CD8-positive, alpha-beta memory T cell (primary cell): ENCODE measurements at places on chromosomes 3 and 15.

DNA sequence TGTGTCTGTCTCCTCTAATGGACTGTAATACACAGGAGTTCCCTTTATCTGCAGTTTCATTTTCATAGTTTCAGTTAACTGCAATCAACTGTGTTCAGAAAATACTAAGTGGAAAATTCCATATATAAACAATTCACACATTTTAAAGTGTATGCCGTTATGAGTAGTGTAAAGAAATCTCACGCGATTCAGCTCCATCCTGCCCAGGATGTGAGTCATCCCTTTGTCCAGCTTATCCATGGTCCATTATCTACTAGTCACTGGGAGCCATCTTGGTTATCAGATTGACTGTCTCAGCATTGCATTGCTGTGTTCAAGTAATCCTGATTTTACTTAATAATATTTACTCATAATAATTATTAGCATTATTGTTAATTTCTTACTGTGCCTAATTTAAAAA lies 14.5 kb downstream of the ZPLD1 start:
- H3K36me3 ChIP-seq, result no peaks in the 10 kb centered on the region
- no peaks in the 10 kb centered on the region for H3K4me1 ChIP-seq
- no peak for DNase-seq
- no peaks in the 10 kb centered on the region for H3K27me3 ChIP-seq
- no peak overlapping the region for H3K4me3 ChIP-seq

- no peak overlapping the region for H3K27ac ChIP-seq
- H3K27me3 ChIP-seq, result no peaks in the 10 kb centered on the region
- H3K4me1 ChIP-seq, result no peaks in the 10 kb centered on the region
- DNase-seq, result no peak
Observed at GRCh38 chr15:55960946-55961345, 32.5 kb downstream of the NEDD4 start.

DNA sequence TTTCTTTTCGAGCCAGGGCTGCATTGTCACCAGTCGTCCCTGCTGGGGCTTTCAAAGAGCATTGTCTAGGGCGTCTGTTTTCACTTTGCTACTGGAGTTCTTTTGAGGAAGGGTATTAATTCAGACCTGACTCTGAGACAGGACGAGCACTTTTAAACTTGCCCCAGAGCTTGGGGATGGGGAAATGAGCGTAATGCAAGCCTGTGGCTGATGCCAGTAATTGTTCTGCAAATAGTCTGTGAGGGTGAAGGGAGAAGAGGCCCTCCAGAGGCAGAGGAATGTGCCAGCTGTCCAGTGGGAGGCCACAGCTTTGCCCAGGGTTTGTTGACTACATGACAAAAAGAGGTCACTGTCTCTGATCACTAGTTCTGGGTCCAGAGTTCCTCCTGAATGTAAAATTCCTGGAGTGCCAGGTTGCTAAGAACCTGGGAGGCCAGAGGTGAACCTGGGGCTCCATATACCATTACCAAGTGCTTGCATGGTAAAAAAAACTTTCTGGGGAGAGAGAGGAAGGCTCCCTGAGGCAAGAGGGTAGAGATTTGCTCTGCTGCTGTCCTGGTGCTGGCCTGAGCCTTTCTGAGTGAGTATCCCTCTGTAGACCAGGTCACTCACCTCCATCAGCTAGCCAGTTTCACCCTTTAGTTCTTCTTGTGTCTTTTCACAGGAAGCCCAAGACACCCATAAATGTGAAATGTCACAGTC lies 14.8 kb downstream of the EEFSEC start:
- H3K27ac ChIP-seq, result no peak overlapping the region
- no peaks in the 10 kb centered on the region for H3K27me3 ChIP-seq
- H3K4me3 ChIP-seq, result no peak overlapping the region
- no peaks in the 10 kb centered on the region for H3K36me3 ChIP-seq

GRCh38 chr15:39512643-39513042 lies 68.2 kb upstream of the THBS1 start:
- no peak overlapping the region for H3K27ac ChIP-seq
- H3K36me3 ChIP-seq, result no peaks in the 10 kb centered on the region
- H3K4me1 ChIP-seq, result no peaks in the 10 kb centered on the region
- no peak for DNase-seq
- H3K27me3 ChIP-seq, result peaks cover 4% of the 10 kb centered on the region
- H3K4me3 ChIP-seq, result no peak overlapping the region

GRCh38 chr3:25027650-25028049 lies 400.4 kb upstream of the RARB start:
- H3K4me3 ChIP-seq, result no peak overlapping the region
- no peaks in the 10 kb centered on the region for H3K4me1 ChIP-seq
- no peaks in the 10 kb centered on the region for H3K27me3 ChIP-seq
- DNase-seq, result no peak

DNA sequence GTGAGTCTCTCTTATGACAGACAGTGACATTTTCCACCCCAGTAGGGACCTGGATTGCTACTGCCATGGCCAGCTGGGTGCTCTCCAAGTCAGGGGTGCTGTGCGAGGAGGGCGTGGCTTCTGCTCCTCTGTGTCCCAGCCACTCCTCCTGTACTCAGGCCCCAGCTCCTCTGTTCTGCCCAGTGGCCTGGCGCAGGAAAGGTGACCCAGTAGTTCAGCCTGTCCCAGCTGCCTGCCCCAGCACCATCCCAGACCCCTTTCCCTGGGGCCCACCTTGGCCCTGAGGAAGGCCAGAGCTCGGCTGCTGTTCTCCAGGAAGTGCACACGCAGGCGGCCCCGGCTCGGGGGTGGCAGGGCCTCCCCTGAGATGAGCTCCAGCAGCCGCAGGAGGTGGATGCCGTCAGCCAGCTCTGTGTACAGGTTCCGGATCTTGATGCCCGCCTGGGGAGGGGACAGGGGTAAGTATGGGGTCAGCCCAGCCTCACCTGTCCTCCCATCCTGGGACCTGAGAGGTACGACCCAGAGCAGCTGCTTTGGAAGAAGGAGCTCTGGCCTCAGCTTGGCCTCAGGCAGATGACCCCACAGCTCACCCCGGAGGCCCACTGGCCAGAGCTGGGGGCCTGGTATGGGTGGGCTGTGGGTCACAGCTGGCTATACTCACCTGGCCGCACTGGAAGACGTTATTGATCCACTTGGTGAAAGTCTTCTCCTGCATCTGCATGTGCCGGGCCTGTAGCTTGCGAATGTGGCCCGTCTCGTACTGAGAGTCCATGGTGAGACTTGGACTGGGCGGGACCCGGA lies 1.0 kb downstream of the SPTBN5 start:
- no peaks in the 10 kb centered on the region for H3K27me3 ChIP-seq
- peaks cover 53% of the 10 kb centered on the region for H3K4me1 ChIP-seq

GRCh38 chr15:72168808-72169190 lies 28.8 kb downstream of the GRAMD2A start:
- DNase-seq, result no peak
- no peaks in the 10 kb centered on the region for H3K36me3 ChIP-seq
- no peaks in the 10 kb centered on the region for H3K4me1 ChIP-seq

DNA sequence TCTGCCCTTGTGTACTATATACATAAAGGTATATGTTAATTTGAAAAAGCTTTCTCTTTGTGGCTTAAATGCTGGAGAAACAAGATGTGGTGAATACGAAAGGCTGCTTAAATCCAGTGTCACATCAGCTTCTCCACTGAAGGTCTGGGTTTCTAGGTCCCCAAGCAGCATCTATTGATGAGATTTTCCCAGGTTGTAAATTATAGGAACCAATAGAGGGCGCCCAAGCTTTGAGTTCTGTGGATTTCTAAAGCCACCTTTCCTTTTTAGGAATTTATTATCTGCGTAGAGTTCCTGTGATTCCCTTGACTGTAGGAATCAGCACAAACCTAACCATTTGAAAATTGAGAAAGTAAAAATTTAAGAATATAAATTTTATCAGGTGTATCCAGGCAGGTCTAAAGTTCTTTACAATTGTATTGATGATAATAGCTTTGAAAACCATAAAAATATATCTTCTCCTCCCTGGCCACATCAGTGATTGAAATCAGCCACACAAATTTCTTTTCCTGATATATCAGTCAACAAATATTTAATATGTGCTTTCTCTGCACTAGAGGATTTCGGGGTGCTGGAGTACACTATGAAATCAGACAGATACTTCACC lies 88.3 kb upstream of the ADAMTSL3 start:
- no peaks in the 10 kb centered on the region for H3K36me3 ChIP-seq
- no peak overlapping the region for H3K4me3 ChIP-seq
- no peak for DNase-seq

GRCh38 chr3:67524046-67524445 lies 130.4 kb downstream of the SUCLG2 start:
- H3K4me1 ChIP-seq, result no peaks in the 10 kb centered on the region
- H3K4me3 ChIP-seq, result no peak overlapping the region
- DNase-seq, result no peak
- H3K27ac ChIP-seq, result no peak overlapping the region
- H3K36me3 ChIP-seq, result peaks cover 10% of the 10 kb centered on the region

- no peak overlapping the region for H3K27ac ChIP-seq
- DNase-seq, result no peak
- no peaks in the 10 kb centered on the region for H3K36me3 ChIP-seq
- H3K27me3 ChIP-seq, result no peaks in the 10 kb centered on the region
Observed at GRCh38 chr3:105490045-105490444, 123.3 kb downstream of the ALCAM start.

DNA sequence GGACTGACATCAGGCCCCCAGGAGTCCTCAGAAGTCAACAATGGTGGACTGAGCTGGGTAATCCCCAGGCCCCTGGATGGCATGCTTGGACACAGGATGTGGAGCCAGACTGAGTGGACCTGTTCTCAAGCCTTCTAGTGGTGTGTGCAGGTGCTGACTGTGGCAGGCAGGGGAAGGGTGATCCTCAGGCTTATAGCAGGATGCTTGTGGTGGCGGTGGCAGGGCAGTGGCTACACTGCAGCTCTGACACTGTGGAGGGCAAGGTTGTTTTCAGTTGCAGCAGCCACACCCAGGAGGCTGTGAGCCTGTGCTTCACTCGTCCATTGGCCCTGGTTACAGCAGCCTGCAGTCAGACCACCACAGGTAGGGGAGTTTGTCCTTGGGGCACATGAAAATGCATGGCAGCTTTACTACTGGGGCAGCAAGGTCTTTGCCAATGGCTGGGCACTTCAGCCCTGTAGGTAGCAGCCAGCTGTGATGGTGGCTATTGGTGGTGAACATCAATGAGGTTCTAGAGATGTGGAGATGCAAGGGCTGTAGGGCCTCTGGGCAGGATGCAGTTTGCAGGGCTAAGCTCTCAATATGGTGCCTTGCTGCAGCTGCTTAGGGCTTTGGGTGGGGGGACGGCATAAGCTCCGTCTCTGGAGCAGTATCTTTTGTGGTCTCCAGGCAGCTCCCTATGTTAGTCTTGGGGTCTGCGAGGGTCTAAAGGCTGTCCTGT lies 17.5 kb upstream of the MYO5A start:
- H3K36me3 ChIP-seq, result peaks cover 18% of the 10 kb centered on the region
- no peaks in the 10 kb centered on the region for H3K27me3 ChIP-seq
- no peaks in the 10 kb centered on the region for H3K4me1 ChIP-seq
- no peak overlapping the region for H3K4me3 ChIP-seq

- H3K27me3 ChIP-seq, result no peaks in the 10 kb centered on the region
- H3K4me3 ChIP-seq, result no peak overlapping the region
- no peaks in the 10 kb centered on the region for H3K4me1 ChIP-seq
- no peak for DNase-seq
- peaks cover 3% of the 10 kb centered on the region for H3K36me3 ChIP-seq
- H3K27ac ChIP-seq, result no peak overlapping the region
Observed at GRCh38 chr3:51578238-51578637, 39.7 kb downstream of the RAD54L2 start.

DNA sequence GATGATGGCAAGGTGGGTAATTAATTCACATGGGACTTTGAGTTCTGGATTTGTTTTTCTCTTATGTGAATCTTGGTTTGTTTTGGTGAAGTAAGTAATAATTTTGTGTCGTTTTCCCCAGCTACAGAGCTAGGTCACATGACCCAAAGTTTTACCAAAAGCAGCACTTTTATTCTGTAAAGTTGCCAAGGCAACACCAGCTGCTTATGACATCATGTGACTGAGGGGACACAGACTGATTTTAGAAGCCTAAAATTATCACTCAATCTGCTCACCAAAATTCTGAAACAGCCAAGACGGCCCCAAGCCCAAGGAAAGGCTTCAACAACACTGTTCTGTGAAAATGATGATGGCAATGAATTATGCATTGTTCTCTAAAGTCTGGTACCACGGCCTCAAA lies 63.9 kb downstream of the MEX3B start:
- H3K4me1 ChIP-seq, result no peaks in the 10 kb centered on the region
- H3K4me3 ChIP-seq, result no peak overlapping the region
- DNase-seq, result no peak
- H3K27me3 ChIP-seq, result no peaks in the 10 kb centered on the region

DNA sequence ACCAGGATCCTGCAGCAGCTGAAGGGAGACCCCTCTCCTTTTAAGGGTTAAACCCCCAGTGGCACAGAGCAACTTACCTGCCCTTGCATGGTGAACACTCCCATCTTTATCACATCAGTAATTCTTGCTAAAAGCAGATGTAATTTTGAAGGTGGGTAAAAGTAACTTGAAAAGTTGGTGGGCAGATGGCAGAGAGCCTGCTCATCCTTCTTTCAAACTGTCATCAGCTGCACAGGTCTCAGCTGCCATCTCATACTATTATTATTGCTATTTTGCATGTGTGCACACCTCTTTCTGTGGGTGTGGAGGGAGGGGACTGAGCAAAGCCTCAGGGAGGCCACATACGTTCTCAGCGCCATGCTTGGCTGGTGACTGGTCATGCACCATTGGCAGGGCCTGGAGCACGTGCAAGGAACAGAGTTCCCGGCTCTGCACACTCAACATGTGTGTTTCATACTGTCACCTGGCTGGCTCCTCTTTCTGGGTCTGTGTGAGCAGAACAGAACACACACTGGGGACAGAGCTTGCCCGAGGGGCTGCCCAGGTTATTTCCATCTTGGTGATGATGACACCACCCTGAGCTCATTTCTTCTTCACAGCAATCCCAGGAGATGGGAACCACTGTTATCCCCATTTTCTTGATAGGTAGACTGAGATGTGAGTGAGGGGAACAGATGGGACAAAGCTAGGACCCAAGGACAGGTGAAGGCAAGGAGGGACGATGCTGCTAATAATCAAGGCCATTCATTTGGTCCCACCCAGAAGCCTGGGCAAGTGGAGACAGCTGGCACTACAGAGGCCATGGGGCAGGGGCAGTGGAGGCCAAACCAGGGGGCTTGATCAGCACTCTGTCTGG lies 95.8 kb upstream of the KLF13 start:
- H3K27ac ChIP-seq, result no peak overlapping the region
- H3K36me3 ChIP-seq, result no peaks in the 10 kb centered on the region
- no peaks in the 10 kb centered on the region for H3K4me1 ChIP-seq
- H3K4me3 ChIP-seq, result no peak overlapping the region

DNA sequence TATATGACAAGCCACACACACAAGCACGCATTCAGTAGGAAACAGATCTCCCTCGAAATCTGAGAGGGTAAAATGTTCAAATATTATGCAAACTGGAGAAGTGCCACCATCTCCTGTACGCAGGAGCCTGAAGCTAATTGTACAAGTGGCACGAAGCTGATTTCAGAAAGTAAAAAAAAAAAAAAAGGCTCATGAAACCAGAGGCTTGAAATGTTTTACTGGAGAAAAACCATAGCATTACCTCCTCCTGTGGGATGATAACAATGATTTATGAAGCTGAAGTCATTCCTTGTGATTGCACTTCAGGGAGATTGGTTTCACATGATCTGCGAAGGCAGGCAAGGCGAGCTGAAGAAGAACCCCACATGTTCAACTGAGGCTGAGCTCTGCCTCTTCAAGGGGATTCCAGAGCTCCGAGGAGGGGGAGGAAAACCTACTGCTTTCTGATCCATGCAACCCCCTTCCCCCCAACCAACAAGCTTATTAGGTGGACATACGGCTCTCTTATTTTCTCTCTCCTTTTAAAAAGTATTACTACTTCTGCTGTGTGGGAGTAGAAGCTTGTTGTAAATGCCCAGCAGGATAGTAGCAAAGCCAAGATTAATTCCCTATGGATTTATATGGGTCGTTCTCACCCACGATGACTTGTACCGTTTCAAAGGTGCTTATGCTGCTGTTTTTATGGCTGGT lies 101.1 kb downstream of the GREM1 start:
- no peaks in the 10 kb centered on the region for H3K36me3 ChIP-seq
- H3K4me1 ChIP-seq, result no peaks in the 10 kb centered on the region
- H3K4me3 ChIP-seq, result no peak overlapping the region
- no peak overlapping the region for H3K27ac ChIP-seq
